Activated naive CD8-positive, alpha-beta T cell treated with anti-CD3 and anti-CD28 coated beads, Interleukin-2, amount 50 U/mL, for 16 hours (primary cell): ENCODE measurements at places on chromosomes 12 and 14.

DNA sequence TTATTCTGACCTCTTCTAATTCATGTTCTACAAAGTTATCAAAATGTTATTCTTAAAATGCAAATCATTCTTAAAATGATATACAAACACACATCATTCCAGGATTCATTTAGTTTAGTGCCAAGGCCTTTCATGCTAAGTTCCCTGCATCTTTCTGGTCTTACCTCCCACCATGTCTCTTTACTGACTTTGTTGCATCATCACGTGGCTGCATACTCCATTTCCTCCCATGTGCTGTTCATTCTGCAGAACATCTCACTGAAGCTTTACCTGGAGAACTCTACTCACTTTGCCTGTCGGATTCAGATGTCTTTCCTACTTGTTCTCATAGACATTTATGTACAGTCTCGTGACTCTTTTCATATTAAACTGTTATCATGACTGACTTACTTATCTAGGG, 278.1 kb downstream of the RAD51B start:
- no peak for DNase-seq

GRCh38 chr14:69288011-69288771, 28.2 kb downstream of the GALNT16 start:
- no peak for DNase-seq

- no peak for DNase-seq
These were observed 883.9 kb downstream of the LRFN5 start for GRCh38 chr14:42490536-42490935.

GRCh38 chr12:117049295-117049694, 49.9 kb downstream of the TESC start:
- DNase-seq = no peak

DNA sequence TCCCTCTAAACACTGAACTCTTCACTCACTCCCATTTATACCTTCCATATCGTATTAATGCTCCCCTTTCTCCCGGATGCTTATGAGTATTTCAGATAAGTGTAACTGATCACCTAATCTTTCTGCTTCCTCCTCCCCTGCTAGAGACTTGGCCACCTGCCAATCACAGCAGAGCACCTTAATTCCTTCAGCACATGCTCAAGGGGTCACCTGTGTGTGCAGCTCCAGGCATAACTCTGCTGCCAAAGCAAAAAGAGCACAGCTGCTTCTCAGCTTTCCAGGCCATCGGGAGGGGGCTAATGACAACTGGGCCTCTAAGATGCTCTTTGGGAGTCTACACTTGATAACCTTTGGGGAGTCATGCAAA, 106.9 kb upstream of the DYRK2 start:
- DNase-seq = no peak

DNA sequence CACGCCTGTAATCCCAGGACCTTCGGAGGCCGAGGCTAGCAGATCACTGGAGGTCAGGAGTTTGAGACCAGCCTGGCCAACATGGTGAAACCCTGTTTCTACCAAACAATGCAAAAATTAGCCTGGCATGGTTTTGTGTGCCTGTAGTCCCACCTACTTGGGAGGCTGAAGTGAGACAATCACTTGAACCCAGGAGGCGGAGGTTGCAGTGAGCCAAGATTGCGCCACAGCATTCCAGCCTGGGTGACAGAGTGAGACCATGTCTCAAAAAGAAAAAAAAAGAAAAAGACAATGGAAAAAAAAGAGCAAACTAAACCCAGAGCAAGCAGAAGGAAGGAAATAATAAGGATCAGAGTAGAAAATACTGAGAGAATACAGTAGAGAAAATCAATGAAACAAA, 5.4 kb downstream of the CHURC1 start:
- no peak for DNase-seq

DNA sequence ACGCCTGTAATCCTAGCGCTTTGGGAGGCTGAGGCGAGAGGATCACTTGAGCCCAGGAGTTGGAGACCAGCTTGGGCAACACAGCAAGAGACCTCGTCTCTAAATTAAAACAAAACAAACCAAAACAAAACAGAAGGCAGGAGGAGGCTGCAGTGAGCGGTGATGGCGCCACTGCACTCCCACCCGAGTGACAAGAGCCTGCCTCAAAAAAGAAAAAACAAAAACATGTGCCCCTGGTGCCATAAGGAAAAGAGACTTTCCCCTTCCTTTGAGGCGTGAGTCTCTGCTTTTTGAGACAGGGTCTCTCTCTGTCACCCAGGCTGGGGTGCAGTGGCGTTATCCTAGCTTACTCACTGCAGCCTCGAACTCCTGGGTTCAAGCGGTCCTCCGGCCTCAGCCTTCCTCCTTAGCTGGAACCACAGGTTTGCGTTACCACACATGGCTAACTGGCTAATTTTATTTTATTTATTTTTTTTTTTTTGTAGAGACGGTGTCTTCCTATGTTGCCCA, 9.0 kb upstream of the EAPP start:
- DNase-seq = no peak

DNA sequence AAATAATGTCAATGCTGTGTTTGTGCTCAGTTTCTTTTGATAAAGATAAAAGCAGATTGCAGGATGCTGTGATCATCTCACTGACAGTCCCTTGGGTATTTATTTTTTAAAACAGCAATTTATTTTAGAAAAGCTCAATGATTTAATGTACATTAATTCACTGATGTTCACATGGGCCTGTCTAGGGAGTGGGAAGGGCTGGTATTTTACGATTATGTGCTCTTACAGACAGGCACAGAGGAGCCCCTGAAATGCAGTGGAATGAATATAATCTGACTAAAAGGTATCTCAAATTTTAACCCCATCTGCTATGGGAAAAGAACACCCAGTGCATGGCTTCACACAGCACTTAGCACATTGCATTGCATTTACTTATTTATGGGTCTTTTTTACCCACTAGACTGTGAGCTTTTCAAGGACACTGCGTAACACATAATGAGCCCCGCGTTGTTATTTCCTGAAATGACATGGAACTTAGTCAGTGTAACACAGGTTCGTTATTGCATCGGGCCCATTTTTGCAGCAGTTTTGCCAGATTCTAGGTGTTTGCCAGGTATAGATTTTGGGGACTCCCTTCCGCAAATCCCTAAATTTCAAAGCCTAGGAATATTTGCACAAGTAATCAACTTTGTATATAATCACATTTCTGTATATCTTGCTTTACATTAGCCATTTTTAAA, 425.3 kb upstream of the FBXO33 start:
- DNase-seq = no peak
